ENCODE measurements at places on chromosomes 7 and 10. TPM values are rescaled to one million over a fixed set of nuclear protein-coding genes. Genes with fewer than 3 reads are reported as not detected.

Gene TRIM73
- 1.4 TPM for total RNA-seq

Gene ZNF25
- 1.7 TPM for total RNA-seq

Gene CPED1
- total RNA-seq = not detected

Gene NPFFR1
- total RNA-seq = under 0.01 TPM

Gene RSPH10B
- 0.06 TPM for total RNA-seq

Gene CYP3A4
- total RNA-seq = 0.10 TPM

Gene DPP6
- total RNA-seq = not detected

Gene TMEM229A
- total RNA-seq = not detected

Gene SCIN
- 0.39 TPM for total RNA-seq

Gene NPTX2
- 0.12 TPM for total RNA-seq

Gene GNAT3
- not detected for total RNA-seq

Gene PLA2G12B
- not detected for total RNA-seq

Gene EIF4H
- 302 TPM for total RNA-seq

Gene BICC1
- total RNA-seq = 25.8 TPM

Gene TMEM270
- 0.17 TPM for total RNA-seq

Gene MBLAC1
- 3.0 TPM for total RNA-seq

Gene HECW1
- 15.3 TPM for total RNA-seq

Gene TDRD1
- not detected for total RNA-seq

Gene LLCFC1
- not detected for total RNA-seq

Gene PDZD7
- 1.1 TPM for total RNA-seq

Gene TRRAP
- total RNA-seq = 16.2 TPM

Gene CUBN
- total RNA-seq = 0.06 TPM

Gene BMPER
- total RNA-seq = 4.3 TPM

Gene ENKUR
- total RNA-seq = 0.19 TPM

Gene ABHD11
- 25.9 TPM for total RNA-seq

Gene IRF5
- total RNA-seq = 15.3 TPM

Gene OSBPL3
- total RNA-seq = 11.7 TPM

Gene DGKB
- total RNA-seq = not detected

Gene NANOS1
- 2.9 TPM for total RNA-seq

Gene SPAM1
- total RNA-seq = not detected

Gene GIMAP8
- total RNA-seq = not detected

Gene FFAR4
- 0.06 TPM for total RNA-seq

Gene PPP1R3C
- total RNA-seq = 21.7 TPM

Gene ADCK2
- total RNA-seq = 20.7 TPM

Gene ASB10
- total RNA-seq = not detected

Gene SPDYE2
- not detected for total RNA-seq

Gene SKIDA1
- total RNA-seq = 1.0 TPM

Gene AKR1C2
- total RNA-seq = 3,701 TPM

Gene C10orf62
- total RNA-seq = 0.08 TPM

Gene MYO3A
- not detected for total RNA-seq

Gene SLC29A3
- 27.7 TPM for total RNA-seq

Gene NPC1L1
- total RNA-seq = 0.06 TPM

Gene ITPRID1
- total RNA-seq = not detected

Gene CFAP70
- total RNA-seq = 0.17 TPM

Gene TCERG1L
- total RNA-seq = not detected
